ENCODE measurements at places on chromosomes 1 and 21.

GRCh38 chr1:229440851-229441537 is 7.1 kb upstream of the ACTA1 start:
- no peak for DNase-seq

GRCh38 chr1:170357750-170358149 is 174.2 kb upstream of the GORAB start:
- no peak for DNase-seq

DNA sequence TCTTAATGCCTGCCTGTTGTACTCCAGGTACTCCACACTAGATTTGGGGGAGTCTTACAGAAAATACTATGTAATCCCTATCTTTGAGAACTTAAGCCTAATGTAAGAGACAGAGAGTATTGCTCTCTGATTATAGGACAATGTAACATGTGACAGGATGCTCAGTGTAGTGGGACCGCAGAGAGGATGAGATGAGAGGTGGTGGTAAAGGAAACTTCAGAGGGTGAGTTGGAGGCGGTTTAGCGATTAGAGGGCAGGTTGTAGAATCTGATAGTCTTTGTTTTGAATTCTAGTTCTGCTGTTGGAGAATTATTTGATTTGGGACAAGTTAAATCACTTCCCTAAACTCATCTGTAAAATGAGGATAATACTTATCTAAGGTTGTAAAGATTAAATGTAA is 5.4 kb downstream of the SOAT1 start:
- DNase-seq, result no peak

DNA sequence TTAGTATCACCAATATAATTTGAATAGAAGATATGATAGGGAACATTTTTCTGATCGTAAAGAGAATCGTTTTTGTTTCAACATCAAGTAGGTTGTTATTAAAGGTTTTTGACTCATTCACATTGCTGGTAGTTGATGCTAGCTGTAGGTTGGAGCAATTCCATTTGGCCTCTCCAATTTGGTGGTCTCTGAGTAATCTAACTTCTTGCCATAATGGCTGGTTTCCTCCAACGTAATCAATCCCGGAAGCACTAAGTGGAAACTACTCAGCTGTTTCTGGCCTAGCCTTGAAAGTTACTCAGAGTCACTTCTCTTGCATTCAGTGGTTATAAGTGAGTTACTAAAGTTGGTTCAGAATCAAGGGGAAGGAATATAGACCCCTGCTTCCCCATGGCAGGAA is 26.0 kb downstream of the RCOR3 start:
- no peak for DNase-seq

DNA sequence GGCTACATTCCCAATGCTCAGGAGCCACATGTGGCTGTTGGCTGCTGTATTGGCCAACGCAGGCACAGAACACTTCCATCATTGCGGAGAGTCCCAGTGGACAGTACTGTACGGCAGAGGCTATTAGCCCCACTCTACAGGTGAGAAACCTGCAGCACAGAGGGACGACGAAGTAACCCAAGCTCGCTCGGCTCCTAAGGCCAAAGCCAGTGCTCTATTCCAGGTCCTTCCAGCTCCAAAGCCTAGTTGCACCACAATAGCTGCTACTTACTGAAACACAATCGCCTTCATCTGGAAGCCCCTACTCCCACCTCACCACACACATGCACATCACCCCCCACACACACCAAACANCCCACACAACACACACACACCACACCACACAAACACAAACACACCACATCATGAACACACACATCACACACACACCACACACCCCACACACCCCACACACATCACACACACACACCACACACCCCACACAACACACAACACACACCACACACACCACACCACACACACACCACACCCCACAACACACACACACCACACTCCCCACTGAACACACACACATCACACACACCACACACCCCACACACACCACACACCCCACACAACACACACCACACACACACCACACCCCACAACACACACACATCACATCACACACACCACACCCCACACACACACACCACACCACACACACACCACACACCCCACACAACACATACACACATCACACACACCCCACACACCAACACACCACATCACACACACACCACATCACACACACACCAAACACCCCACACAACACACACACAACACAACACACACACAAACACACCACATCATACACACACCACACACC is 3.2 kb downstream of the LYPD8 start:
- no peak for DNase-seq

DNA sequence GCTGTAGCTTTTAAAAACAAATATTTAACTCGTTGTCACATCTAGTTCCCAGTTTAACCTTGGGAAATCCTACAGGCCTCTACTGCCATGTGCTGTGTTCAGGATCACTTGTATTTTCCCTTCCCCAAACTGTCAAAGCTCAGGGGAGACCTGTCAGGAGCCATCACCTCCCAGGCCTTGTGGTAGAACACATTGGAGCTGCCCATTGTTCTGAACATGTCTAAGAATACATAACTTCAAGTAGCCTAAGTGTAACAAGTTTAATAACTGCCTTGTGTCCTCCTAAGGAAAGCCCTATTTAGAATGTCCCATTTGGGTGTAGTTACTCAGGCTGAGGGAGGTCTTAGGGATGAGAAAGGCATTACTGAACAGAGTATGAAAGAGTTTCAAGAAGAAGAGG is 28.6 kb upstream of the PIGC start:
- DNase-seq, result no peak

GRCh38 chr21:43958364-43959158 is 53.5 kb upstream of the TRAPPC10 start:
- no peak for DNase-seq

DNA sequence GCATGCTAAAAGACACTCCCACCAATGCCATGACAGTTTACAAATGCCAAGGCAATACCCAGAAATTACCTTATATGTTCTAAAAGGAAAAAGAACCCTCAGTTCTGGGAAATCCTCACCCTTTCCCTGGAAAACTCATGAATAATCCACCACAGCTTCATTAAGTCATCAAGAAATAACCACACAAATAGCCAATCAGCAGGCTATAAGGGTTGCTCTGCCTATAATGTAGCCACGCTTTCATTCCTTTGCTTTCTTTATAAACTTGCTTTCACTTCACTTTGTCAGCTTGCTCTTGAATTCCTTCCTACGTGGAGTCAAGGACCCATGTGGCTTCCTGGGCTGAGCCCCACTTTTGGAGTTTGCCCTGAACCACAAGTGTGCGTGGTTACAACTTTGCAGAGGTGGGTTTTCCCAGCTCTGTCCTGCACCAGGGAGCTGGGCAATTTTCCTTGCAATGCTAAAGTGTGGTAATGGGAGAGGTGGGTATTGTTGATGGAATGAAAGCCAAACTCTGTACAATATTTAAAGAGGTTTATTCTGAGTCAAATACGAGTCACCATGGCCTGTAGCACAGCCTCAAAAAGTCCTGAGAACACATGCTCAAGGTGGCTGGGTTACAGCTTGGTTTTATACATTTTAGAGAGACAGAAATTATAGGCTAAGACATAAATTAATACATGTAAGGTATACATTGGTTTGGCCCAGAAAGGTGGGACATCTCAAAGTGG is 42.2 kb upstream of the COG2 start:
- DNase-seq, result no peak

DNA sequence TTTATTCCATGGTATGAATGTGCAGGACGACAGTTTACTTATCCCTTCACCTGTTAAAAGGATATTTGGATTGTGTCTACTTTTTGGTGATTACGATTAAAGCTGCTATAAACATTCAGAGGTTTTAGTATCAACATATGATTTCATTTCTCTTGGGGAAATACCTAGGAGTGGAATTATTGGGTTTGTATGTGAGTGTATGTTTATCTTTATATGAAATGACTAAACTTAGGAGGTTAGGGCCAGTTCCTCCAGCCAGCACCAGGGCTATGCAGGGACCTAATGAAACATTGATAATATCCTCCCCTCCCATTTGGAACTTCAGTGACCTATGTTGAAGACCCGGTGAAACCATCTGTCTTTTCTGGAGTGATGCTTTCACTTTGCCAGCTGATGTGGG is 13.8 kb downstream of the TMEM51 start:
- DNase-seq, result no peak

- DNase-seq, result no peak
These were observed 169.5 kb downstream of the S1PR1 start for GRCh38 chr1:101406271-101406670.

DNA sequence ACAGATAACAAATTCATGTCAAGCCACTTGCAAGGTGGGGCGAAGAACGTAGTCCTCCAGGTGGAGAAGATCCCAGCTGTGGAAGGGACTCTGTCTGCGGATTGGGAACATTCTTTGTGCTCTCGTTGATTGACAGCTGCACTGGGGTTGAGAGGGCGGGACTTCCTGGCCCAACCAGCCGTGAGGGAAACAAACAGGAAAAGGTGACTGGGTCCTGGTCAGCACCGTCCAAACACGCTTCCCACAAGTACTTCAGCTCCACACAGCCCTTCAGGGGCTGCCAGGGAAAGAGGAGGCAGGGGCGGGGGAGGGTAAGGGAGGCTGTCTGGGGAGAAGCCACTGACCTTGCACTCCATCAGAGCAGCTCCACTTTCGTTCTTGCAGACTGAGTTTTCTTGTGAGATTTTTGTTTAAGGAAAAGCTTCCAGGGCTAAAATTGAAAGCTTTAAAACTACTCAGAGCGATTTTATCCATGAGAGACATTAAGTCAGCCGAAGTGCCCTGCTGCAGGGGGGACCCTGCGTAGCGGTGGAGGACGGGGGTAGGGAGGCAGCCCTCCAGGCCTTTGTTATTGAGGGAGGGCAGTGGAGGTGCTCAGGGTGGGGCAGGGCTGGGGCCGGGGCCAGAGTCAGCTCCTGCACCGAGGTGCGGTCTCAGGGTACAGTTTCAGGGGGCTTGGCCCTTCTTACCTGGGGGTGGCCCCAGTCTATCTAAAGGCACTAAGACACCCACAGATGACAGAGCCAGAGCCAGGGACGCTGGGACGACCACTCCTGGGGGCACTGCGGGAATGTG is 21.6 kb upstream of the STUM start:
- no peak for DNase-seq

DNA sequence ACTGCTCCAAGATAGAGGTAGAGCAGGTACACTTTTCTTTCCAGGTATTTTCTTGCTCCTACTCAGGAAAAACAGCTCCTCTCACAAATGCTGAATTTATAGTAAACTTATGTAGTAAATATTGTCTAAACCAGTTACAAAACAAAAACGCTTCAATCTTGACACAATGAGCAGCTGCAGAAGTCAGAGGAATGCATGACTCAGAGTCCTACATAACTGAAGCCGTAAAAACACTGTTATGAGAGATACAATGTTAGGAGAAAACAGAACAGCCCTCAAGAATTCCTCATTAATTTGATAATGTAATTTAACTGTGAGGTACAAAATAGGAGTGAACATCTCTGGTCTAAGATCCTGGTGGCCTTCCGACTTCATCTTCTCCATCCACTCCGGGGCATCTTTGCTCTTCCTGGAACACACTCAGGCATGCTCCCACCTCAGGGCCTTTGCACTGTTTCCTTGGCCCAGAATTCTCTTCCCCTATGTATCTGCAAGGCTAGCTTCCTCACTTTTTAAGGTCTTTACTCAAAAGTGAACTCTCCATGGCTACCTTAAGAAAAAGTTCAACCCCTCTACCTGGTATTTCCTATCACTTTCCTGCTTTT is 138.5 kb downstream of the SLC45A1 start:
- DNase-seq, result no peak

- no peak for DNase-seq
These were observed 3.3 kb downstream of the LAX1 start for GRCh38 chr1:203768256-203768655.

DNA sequence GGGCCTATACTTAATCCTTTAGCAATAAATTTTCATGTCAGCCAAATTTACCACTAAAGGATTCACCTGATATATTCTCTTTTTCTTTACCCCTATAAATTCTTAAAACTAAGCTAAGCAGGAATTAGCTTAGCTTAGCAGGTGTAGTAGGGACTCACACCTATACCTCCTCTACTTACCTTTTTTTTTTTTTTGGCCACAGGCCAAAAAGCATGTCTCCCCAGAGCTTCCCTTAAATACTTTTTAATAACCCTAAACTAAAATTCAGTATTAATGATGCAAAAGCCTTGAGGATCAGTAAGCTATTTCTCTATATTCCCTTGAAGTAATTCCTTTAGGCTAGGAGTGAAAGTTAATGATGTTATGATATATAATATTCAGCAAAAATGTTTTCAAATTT is 23.2 kb downstream of the PEA15 start:
- DNase-seq, result no peak

GRCh38 chr1:179816196-179816960 is 61.2 kb downstream of the TOR1AIP2 start:
- no peak for DNase-seq

GRCh38 chr21:25535849-25536248 is 71.4 kb downstream of the MRPL39 start:
- DNase-seq, result no peak

DNA sequence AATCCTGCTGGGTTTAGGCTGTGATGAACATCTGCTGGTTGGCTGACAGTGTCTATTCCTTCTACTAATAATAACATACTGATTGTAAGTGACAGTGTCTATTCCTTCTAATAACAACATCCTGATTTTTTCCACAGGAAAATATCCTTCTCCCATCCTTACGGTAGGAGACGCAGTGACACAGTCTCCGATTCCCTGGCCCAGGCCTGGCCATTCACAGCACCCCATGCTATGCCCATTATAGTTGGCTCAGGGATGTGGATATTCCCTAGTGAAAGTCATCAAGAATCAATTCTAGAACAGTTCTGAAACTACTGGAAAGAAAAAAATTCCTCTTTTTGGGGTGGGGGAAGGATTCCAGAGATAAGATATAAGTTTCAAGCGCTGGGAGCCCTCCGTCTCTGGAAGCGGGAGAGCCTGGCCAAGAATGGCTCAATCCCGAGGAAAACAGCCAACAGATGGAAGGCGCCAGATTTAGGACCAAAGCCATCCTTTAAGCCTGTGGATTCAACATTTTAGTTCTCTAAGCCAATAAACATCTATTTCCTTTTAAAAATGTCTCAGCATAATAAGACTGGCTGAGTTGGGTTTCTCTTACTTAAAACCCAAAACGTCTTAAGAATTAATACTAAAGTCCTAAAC is 88.6 kb downstream of the GPATCH2 start:
- DNase-seq, result no peak

DNA sequence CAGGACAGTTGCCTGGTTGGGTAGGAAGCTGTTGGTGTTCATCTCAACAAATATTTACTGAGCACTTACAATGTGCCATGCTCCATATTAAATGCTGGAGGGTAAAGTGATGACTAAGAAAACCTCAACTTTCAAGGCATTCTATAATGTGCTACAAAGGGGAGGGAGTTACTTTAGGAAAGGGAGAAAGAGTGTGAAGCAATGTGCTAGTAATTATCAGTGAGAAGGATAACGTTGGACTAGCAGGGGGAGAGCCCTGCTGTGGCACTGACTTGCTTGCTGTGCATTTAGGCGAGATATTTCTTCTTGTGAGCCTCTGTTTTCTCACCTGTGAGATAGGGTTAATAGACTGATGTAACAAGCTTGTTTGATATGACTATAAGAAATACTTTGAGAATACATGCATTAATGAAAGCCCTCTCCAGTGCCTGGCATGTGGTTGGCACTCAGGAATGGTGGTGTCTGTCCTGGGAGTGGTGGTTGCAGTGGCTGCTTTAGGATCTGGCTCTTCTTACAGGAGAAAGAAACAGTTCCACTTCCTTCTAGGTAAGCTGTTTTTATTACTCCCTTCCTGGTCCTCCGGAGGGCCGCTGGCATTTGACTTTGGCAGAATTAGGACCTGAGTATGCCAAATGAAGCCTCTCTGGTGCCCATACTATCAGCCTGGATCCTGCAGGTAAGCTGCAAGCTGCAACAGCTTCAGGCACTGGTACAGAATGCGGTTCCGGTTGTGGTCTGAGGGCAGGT is 111.1 kb upstream of the COA6 start:
- DNase-seq, result no peak

All from T-helper 1 cell (primary cell).